ENCODE measurements at places on chromosomes 11 and 22.
A peak's percentile ranks its signal among the peaks of the same experiment; 100 is the strongest.

- no peak for DNase-seq
These were observed 113.5 kb downstream of the RRAS2 start for GRCh38 chr11:14245444-14245843.

- DNase-seq, result no peak
These were observed 12.4 kb downstream of the MYH9 start for GRCh38 chr22:36375071-36375980.

GRCh38 chr22:19808873-19809478 is 45.7 kb downstream of the GNB1L start:
- DNase-seq, result no peak

DNA sequence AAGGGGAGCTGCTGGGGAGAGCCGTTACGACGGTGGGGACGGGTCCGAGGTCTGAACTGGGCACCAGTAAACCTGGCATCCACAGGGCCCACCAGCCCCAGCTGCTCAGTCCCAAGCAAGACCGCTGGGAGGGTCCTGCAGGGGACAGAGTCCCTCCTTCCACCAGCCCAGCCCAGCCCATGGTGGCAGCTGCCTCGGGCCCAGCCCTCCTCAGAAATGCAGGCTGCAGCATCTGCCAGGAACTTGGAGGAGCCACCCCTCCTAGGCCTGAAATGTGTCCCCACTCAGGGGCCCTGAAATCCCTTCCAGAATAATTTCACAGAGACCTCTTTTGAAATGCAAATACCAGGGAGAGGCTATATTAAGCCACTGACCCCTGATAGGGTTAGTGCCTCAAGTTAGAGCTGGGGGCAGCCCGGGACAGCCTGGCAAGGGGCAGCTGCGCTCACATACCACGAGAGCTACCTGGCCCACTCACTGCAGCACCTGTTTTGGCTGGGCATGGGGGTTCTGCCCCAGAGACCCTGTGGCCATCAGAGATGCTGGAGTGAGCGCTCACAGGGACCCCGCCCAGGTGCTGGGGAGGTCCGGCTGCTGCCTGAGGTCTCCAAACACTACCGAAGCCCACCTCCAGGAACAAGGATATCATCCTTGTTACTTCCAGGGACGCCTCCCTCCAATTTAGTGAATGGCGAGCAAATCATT is 53.1 kb downstream of the CELSR1 start:
- no peak for DNase-seq

GRCh38 chr11:71500601-71501021 is 26.5 kb upstream of the KRTAP5-7 start:
- no peak for DNase-seq

GRCh38 chr11:67006029-67006884 is 16.7 kb upstream of the SYT12 start:
- DNase-seq, result peak; percentile 43

DNA sequence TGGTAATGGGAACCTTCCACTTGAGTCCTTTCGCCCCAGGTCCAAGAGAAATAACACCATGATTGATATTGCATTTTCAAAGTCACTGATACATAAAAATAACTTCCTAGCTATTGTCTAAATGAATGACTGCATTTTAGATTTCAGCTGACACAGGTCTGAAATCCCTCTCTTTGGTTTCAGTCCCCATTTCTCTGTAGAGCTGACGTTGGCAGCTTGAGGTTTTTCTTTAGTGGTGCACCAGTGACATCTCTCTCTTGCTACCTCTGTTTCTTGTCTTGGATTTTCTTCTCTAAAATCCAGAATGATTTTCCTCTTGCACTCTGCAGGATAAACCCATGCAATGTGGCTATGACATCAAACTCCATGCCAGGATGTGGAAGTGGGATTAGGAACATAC is 31.7 kb upstream of the SORL1 start:
- no peak for DNase-seq

DNA sequence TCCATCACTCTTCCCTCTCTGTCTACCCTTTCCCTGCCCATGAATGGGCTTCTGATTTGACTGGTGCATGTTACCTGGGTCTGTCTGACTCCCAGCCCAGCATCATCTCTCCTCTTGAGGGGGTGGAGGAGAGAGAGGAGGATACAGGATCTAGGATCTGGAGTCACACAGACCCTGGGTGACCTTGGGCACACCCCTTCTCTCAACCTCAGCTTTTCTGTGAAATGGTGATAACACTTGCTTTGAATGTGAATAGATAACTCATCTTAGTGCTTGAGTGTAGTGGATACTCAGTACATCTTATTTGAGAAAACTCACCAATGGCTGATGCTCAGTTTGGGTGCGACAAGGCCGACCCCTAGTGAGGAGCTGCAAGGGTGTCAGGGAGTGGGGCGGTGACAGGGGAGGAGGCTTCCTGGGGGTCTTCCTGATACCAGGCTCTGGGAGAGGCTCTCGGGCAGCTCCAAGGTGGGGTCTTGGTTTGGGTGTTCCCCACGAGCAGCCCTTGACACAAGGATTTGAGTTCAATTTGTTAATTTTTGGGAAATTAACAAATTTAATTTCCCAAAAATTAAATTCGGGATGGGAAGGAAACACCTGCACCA is 9.0 kb downstream of the INCENP start:
- no peak for DNase-seq

GRCh38 chr11:86499723-86500129 is 125.0 kb downstream of the CCDC81 start:
- DNase-seq, result no peak

GRCh38 chr22:31651664-31652063 is 10.4 kb downstream of the PISD start:
- no peak for DNase-seq

DNA sequence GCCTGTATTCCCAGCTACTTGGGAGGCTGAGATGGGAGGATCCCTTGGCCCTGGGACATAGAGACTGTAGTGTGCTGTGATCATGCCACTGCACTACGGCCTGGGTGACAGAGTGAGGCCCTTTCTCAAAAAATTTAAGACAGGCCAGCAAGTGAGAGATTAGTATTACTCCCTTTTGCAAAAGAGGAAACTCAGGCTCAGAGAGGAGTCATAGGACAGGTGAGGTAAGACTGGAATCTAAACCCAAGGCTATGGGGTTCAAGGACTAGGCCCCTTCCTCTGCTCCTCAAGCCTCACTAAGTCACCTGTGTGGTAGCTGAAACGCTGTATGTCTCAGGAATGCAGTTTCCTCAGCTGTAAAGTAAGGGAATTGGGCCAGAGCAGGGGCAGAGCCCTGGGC is 1.6 kb upstream of the P2RY2 start:
- no peak for DNase-seq

DNA sequence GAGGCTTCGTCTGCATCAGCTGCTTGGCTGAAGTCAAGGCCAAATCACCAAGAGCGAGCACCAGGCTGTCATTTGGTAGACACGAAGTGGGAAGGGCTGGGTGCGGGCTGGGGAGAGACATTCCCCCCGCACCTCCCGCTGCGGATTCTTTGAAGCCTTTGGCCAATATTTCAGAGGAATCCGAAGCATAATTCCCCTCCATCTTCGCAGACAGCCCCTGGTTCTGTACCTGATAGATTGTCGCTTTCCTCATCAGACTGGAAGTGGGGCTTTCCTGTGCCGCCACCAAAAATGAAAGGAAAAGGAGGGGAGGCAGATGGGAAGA is 15.3 kb downstream of the BLID start:
- DNase-seq, result peak; percentile 80

DNA sequence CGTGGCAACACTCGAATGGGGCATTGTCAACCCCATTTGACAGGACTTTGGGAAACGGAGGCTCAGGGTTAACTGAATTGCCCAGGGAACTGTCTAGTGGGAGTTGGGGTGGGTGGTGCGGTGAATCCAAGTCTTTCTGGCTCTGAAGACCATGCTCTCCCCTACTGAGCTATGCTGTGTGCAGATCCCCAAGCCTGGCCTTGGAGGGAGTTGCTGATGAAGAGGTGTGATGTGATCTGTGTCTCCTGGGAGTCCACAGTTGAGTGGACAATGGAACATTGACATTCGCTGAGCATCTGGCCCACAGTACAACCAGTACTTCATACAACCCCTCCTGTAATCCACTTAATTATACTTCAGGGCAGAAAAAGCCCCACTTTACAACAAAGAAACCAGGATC is 172.2 kb downstream of the ST3GAL4 start:
- DNase-seq, result no peak

DNA sequence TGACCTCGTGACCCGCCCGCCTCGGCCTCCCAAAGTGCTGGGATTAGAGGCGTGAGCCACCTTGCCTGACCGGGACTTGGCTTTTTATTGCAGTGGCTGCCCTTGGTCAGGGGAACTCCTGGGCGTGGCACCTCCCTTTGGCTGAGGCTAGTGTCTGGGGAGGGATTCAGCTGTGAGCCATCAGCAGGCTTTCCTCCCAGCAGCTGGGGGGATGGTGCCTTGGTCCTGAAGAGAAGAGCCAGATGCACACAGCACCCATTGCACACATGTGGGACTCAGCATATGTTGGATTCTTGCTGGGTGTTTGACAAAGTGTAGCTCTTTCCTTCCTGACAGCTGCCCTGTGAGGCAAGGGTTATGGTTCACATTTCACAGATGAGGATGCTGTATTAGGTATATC is 8.4 kb downstream of the CYTH4 start:
- DNase-seq, result peak; percentile 55

DNA sequence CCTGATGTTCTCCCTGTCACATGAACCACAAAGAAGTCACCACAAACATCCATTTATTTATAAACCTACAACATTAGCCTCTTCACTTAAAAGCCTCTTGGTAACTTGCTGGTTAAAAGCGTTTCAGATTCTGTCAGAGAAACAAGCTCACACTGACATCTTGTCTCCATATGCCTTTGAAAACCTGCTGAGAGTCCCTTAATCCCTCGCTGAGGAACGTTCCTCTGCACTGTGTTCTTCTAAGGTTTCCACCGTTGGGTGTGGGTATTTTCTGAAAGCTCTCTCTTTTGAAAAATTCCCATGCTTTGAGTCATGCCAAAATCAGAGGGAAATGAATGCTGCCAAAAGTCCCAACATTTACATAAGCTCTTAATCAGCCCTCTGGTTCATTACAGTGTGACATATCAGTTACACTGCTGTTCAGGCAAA is 149.8 kb downstream of the CCDC34 start:
- peak; percentile 96 for DNase-seq

DNA sequence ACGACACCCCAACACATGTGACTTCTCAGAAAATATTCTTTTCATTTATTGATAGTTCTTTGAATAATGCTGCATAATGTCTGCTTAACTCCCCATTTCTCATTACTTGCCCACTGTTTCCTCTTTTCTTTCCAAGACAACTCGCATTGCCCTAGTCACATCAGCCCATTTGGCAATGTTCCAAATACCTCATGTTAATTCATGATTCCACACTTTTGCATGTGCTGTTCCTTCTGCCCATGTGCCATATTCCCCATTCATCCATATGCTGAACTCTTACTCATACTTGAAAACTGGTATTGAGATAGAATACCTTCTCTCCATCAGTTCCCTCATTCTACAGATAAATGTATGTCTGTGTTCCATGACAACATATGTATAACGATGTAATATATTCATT is 993.7 kb downstream of the OPCML start:
- no peak for DNase-seq

DNA sequence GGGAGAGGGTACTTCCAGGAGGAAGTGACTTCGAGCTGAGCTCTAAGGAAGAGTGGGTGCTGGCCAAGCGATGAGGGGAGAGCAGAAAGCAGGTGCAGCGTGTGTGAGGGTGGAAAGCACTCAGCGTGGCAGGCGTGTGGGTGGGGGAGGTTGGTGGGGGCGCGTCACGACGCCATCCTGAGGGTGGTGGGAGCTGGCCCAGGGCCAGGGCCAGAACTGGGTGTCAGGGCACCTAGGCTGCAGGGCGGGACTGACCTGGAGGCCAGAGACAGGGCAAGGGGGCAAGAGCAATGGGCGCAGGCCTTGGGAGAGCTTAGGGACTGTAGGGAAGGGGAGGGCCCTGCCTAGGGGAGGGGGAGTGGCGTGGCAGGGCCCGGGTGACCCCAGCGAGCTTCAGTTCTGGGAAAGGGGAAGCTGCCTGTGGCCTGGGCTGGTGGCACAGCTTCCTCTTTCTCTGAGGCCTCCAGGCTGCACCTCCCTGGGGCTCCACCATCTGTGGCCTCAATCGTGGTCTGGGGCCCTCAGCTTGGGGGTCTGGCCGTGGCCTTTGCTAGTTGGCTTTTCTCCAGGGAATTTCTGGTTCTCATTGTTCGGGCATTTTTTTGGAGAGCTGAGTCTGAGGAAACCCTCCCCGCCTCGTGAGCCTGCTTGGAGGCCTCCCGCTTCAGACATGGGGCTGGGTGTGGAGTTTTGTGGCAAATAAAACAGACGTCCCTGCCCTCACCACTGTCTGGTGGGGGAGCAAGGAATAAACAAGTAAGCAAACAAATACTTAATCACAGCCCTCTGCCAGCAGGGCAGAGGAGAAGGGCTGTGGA is 8.9 kb downstream of the RELT start:
- DNase-seq, result no peak

GRCh38 chr11:16945671-16946469 is 68.3 kb downstream of the PLEKHA7 start:
- peak; percentile 54 for DNase-seq

DNA sequence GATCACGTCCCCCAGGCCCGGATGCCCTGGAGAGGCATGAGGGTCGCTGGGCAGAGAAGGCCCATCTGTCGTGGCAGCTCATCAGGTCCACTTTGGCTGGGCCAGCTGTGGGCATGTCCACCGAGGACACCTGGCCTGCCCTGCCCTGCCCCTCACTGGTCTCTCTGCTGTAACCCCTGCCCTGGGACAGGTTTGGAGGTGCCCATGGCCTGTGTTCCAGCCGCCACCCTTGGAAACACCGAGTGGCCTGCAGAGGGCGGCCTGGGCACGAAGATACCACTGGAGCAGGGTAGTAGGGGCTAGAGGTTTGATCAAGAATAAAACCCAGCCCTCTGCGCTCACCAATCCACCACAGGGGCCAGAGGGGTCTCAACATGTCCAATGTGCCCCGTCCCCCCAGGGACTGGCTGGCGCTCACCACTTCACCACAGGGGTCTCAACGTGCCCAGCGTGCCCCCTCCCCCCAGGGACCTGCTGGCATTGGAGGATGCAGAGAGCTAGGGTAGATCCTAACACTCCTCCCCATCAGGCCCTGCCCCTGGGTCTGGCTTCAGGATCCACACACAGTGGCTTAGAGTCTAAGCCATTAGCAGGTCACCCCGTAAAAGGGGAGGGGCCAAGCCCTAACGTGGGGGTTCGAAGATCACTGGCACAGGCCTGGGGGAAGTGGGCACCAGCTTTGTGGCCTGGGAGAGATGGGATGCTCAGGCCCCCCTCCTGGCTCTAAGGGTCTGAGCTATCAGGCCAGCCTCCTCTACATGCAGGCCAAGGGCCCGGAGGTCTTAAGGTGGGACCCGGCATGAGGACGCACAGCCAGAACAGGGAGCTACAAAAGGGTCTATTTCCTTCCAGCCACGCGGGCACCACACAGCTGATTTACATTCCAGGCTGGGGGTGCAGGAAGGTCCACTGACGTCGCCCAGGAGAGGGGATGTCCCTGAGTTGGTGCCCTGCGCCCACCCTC is 1.3 kb upstream of the HDAC10 start:
- DNase-seq, result peak; percentile 71

- DNase-seq, result no peak
These were observed 1.4 kb downstream of the SREBF2 start for GRCh38 chr22:41834005-41834944.

All from EH (cell line).